Cardiac atrium fibroblast (primary cell): ENCODE measurements at places on chromosomes 7 and 10. TPM values are rescaled to one million over a fixed set of nuclear protein-coding genes. Genes with fewer than 3 reads are reported as not detected.

Gene SEMA3D
- 0.49 and 1.3 TPM in 2 replicates for total RNA-seq

Gene SORBS1
- 4.9 and 5.8 TPM in 2 replicates for total RNA-seq

Gene SH2D4B
- not detected in 2 replicates for total RNA-seq

Gene MYH16
- not detected in 2 replicates for total RNA-seq

Gene LIPN
- not detected in 2 replicates for total RNA-seq

Gene OR13A1
- total RNA-seq, result not detected in 2 replicates

Gene CPED1
- 10.5 and 11.4 TPM in 2 replicates for total RNA-seq

Gene IKZF1
- not detected in 2 replicates for total RNA-seq

Gene CALML5
- total RNA-seq, result not detected in 2 replicates

Gene ZNRF2
- 4.2 and 4.5 TPM in 2 replicates for total RNA-seq

Gene FAM25G
- not detected in 2 replicates for total RNA-seq

Gene SLC26A3
- not detected in 2 replicates for total RNA-seq

Gene SLC26A5
- total RNA-seq, result not detected in 2 replicates

Gene EGFR
- total RNA-seq, result 35.4 and 49.9 TPM in 2 replicates

Gene COL1A2
- 6,692 and 7,749 TPM in 2 replicates for total RNA-seq

Gene CUBN
- 0.72 and 4.2 TPM in 2 replicates for total RNA-seq

Gene SORCS1
- total RNA-seq, result not detected in 2 replicates

Gene STAM
- 16.4 and 26.7 TPM in 2 replicates for total RNA-seq

Gene PPP1R17
- not detected in 2 replicates for total RNA-seq

Gene PODXL
- total RNA-seq, result 2.9 and 10.9 TPM in 2 replicates

Gene SMO
- 16.5 and 16.6 TPM in 2 replicates for total RNA-seq

Gene FGFR2
- 0.16 TPM in 1 of 2 replicates, not detected in the other for total RNA-seq

Gene FAM13C
- 2.6 and 3.2 TPM in 2 replicates for total RNA-seq

Gene GPR158
- total RNA-seq, result 4.9 and 10.3 TPM in 2 replicates

Gene ITPRID1
- not detected in 2 replicates for total RNA-seq

Gene CDC14C
- not detected in 2 replicates for total RNA-seq

Gene C10orf71
- not detected in 2 replicates for total RNA-seq

Gene CCDC172
- total RNA-seq, result not detected in 2 replicates

Gene ELFN1
- total RNA-seq, result 0.65 and 1.1 TPM in 2 replicates

Gene CABCOCO1
- total RNA-seq, result 0.81 TPM in 1 of 2 replicates, not detected in the other

Gene MINDY4
- total RNA-seq, result 7.9 and 8.6 TPM in 2 replicates

Gene SNCG
- total RNA-seq, result 5.3 and 11.4 TPM in 2 replicates

Gene CYP26C1
- 0.32 and 4.7 TPM in 2 replicates for total RNA-seq

Gene TCERG1L
- total RNA-seq, result not detected in 2 replicates

Gene PRSS58
- not detected in 2 replicates for total RNA-seq

Gene TMEM236
- under 0.01 TPM in 1 of 2 replicates, not detected in the other for total RNA-seq

Gene SLC13A1
- not detected in 2 replicates for total RNA-seq

Gene MNX1
- not detected in 2 replicates for total RNA-seq

Gene MACC1
- 0.18 and 0.32 TPM in 2 replicates for total RNA-seq

Gene MOGAT3
- not detected in 2 replicates for total RNA-seq

Gene LRRD1
- total RNA-seq, result not detected in 2 replicates

Gene SSC4D
- 0.16 and 0.18 TPM in 2 replicates for total RNA-seq

Gene IDI2
- not detected in 2 replicates for total RNA-seq

Gene TYW1
- total RNA-seq, result 17.8 and 25.8 TPM in 2 replicates

Gene LBX1
- under 0.01 TPM in 1 of 2 replicates, not detected in the other for total RNA-seq

Gene MEOX2
- 0.81 and 1.8 TPM in 2 replicates for total RNA-seq

Gene GTF2IRD2
- 1.9 and 9.6 TPM in 2 replicates for total RNA-seq

Gene AKR1C4
- not detected in 2 replicates for total RNA-seq

Gene SPDYE1
- total RNA-seq, result not detected in 2 replicates

Gene PRLHR
- total RNA-seq, result not detected in 2 replicates
